Aorta (tissue), 5 donors: ENCODE measurements at places on chromosomes 1 and 21.

DNA sequence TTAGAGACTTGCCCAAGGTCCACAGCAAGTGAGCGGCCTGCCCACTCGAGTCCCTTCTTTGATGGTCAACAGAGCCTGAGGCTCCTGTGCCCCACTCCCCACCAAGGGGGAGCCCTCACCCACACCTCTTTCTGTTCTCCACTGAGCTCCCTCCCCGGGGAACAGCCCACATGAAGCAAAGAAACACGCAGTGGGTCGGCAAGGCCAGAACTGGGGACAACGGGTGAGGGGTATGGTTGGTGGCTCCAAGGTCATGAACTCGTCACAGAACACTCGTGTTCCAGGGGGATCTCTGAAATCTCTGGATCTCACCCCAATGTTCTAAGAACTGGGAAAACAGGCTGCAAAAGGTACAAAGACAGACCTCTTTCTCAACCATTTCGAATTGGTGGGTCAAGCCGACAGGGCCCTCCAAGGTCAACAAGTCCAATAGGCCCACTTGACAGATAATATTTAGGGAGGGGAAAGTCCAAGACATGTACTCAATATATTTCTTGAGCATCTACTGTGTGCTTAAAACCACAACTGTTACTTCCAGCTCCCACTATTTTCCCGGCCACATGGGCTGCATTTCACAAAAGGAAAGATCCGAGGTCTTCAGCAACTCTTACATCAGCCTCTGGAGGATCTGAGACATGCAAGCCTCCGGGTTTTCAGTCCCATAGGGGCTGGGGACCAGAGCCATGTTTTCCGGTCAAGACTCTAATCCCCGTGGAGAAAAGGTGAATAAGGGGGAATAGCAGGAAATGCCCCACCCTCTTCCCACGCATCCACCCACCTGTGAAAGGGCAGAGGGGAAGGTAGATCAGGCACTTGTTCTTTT is 1.1 kb upstream of the RAP1GAP start:
- no peak for DNase-seq

- DNase-seq = no peak
Observed at GRCh38 chr1:214719207-214719606, 116.2 kb downstream of the CENPF start.

DNA sequence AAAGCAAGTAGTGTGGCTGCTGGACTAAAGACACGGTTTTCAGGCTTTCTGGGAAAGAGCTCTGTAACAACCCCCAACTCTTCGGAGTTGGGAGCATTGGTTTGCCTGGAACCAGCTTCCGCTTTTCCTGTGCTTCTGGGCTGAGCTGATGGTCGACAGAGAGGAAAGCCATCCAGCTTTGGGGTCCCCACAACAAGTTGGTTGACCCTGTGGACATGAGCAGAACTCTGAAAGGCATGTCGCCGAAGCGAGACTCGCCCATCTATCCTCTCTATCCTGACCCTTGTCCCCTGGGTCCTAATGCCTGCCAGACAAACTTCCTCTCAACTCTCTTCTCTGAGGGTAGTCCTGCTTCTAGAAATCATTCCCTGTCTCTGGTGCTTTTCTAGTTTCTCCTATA is 31.9 kb upstream of the FCGR2A start:
- no peak for DNase-seq

GRCh38 chr1:221723848-221724236 is 18.0 kb downstream of the DUSP10 start:
- DNase-seq = no peak

GRCh38 chr1:29451368-29451892 is 215.1 kb downstream of the PTPRU start:
- DNase-seq = peak; percentile 23

DNA sequence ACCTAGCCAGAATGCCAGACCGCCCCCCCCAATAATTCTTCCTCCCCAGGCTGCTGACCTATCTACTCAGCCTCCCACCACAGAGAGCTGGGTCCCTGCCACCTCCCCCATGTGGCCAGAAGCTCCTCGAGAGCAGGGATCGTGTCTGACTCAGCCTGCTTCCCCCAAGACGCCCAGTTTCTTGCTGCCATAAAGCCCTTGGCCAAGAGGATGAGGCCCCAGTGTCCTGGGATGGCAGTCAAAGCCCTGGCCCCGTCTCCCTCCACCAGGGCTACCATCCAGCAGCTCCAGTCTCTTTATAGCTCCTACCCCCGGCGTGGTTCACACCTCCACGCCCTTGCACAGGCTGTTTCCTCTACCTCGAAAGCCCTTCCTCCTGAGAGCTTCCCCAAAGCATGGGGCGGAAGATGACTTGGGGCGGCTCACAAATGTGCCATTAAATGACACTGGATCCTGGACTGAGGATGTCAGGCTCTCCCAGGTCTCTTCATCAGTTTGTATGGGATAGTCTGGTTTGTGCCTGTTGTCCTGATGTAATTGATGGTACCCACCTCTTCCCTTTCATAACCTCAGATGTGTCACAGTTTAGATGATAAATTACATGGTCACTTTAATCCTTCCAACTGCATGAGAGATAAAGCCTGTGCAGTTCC is 13.2 kb downstream of the ADGRB2 start:
- DNase-seq = no peak

DNA sequence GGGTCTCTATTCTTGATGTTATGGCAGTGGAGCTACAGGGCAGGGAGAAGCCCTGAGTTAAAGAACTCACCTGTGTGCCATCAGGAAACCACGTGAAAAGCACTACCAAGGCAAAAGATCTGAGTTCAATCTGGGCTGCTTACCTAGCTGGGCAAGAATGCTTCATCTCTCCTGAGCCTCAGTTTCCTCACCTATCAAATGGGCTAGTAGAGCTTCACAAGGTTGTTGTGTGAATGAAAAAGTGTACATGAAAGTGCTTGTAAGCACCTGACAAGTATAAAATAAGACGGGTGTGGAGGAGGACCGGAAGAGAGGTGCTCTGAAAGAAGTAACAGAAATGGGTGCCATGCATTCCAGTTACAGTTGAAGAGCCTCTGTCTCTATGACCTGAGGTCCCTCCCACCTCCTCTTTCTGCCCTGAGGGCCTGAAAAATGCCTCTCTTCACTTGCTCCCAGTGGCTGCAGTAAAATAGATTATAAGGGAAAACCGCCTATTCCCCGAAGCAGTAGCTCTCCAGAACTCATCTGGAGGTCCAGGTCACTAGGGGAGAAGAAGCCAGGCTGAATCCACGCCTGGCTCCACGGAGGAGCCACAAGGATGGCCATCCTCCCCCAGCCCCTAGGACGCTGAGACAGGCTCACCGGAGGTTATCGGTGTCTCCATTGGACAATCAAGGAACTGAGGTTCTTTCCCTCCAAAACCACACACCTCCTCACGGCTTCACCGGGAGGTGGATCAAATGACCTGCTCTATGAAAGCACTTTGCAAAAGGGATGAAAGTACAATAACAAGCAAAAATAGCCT is 1.4 kb downstream of the GPR161 start:
- DNase-seq = no peak

DNA sequence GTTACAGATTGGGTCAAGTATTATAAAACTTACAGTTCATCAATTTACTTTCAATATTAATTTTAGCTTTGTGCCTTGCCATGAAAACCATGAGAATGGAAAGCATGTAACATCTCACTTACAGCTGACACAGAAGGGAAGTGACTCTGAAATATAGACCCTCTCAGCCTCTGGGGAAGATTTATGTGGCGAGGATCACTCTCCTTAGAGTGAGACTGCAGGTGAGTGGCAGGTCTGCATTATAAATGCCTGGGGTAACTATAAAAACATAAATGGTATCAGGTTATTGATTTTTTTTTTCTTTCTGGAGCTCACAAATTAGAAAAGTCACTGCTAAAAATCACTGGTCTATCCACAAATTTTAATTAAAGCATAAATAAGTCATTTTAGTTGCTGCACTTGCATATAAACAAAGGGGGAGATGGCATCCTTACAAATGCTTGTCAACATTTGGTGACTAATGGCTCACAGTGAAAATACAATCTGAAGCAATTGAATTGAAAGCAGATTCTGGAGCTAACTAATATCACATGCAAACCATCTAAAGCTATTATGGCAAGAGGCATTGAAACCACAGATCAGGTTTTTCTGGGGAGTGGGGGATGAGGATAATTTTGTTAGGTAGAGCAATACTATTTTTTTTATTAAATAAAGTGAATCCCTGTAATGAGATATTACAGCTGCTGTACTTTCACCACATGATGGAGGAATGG is 200.9 kb downstream of the TM2D1 start:
- no peak for DNase-seq
